Endothelial cell (in vitro differentiated cells): ENCODE measurements at places on chromosomes 5 and 9.

DNA sequence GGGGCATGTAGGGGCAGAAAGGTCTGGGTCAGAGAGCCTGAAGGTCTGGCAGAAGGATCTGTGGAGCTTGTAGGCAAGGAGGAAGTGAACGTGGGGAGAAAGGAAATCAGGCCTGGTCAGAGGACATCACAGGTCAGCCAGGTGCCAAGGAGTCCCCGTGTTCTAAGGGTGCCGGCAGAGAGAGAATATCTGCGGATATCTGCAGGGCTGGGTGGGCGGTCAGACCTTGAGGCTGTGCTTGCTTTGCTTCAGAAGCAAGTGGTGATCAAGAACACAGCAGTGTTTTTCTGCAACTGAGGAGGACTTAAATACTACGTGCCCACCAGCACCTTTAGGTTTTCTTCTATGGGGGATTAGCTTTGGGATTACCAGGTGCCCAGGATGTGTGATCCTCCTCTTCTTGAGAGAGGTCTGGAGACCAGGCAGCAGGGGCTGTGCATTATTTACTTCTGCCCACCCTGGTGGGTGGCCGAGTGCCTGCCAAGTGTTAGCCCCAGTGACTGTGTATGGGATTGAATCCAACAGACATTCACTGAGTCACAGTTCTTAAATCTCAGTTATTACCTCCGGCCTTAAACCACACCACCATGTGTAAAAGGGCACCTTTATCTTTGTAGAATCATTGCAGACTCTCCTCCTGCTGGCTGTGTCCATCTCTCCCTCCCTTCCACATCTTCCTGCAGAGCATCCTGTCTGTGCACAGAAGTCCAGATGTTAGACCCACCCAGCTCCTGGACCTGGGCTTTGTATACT, 12.5 kb upstream of the SHB start:
- no peak for DNase-seq
- no peaks in the 10 kb centered on the region for H3K36me3 ChIP-seq
- H3K4me1 ChIP-seq: peaks cover 23% of the 10 kb centered on the region
- H3K27ac ChIP-seq: no peak overlapping the region

DNA sequence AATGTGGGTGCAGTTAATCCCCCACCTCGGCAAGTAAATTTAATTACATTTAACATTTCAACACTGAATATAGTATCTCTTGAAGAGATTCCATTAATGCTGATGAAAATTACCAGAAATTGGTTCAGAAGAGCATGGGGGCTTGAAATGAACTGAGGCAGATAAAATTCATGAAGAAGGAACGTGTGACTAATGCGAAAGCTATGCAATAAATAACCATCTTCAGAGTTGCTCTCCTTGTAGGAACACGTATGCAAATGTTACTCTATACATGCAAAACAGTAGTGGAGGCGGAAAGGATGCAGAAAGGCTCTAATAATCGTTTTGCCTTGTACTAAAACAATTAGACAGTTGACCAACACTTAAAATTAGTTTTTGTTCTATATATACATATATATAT, 320.2 kb downstream of the CTNND2 start:
- peaks cover 5% of the 10 kb centered on the region for H3K4me1 ChIP-seq
- H3K36me3 ChIP-seq: no peaks in the 10 kb centered on the region
- no peak overlapping the region for H3K27ac ChIP-seq
- no peaks in the 10 kb centered on the region for H3K27me3 ChIP-seq
- DNase-seq: no peak
- H3K4me3 ChIP-seq: no peak overlapping the region

- H3K27ac ChIP-seq: no peak overlapping the region
- peaks cover 4% of the 10 kb centered on the region for H3K27me3 ChIP-seq
- no peaks in the 10 kb centered on the region for H3K4me1 ChIP-seq
- H3K4me3 ChIP-seq: no peak overlapping the region
Observed at GRCh38 chr5:159362220-159362619, 31.9 kb upstream of the IL12B start.

GRCh38 chr5:142984011-142984410, 213.8 kb downstream of the ARHGAP26 start:
- H3K27me3 ChIP-seq: peaks cover 8% of the 10 kb centered on the region
- no peak for DNase-seq
- peak overlapping the region; percentile 43 for H3K4me3 ChIP-seq
- peaks cover 11% of the 10 kb centered on the region for H3K36me3 ChIP-seq

- no peaks in the 10 kb centered on the region for H3K27me3 ChIP-seq
- no peak overlapping the region for H3K27ac ChIP-seq
- H3K4me3 ChIP-seq: no peak overlapping the region
- DNase-seq: no peak
- H3K4me1 ChIP-seq: peaks cover 5% of the 10 kb centered on the region
Observed at GRCh38 chr5:158023266-158023665, 164.3 kb upstream of the CLINT1 start.

DNA sequence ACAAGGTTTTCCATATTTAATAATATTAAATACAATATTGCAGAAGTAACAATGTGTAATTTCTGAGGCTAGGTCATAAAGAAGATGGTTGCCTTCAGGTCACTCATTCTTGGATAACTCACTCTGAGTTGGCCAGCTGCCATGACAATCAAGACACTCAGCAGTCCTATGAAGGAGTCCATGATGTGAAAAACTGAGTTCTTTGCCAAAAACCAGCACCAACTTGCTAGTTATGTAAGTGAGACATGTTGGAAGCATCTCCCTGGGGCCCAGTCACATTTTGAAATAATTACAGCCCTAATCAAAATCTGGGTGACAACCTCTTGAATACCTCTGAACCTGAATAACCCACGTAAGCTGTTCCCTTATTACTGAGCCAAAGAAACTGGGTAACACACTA, 453.2 kb downstream of the CDH18 start:
- H3K27ac ChIP-seq: no peak overlapping the region
- no peaks in the 10 kb centered on the region for H3K36me3 ChIP-seq
- H3K4me3 ChIP-seq: no peak overlapping the region
- H3K4me1 ChIP-seq: no peaks in the 10 kb centered on the region
- H3K27me3 ChIP-seq: no peaks in the 10 kb centered on the region
